Thymus (tissue), 14 donors: ENCODE measurements at places on chromosomes 3 and 15.

DNA sequence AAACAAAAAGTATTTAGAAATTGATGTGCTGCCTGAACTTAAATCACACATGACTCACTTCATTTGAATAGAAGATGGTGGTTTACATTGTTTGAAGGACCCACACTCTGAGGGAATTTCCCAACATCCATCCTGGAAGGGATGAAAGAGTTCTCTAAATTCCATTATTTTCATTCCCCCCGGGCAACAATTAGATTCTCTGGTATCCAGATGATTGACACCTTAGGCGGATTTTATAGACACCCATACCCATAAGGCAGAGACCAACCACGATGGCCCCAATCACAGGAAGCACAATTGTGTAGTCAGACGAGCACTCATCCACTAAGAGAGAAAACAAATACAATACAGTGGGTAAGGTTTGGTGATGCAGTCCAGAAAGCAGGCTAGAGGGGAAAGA, 24.6 kb upstream of the MCCC1 start:
- no peak for DNase-seq

DNA sequence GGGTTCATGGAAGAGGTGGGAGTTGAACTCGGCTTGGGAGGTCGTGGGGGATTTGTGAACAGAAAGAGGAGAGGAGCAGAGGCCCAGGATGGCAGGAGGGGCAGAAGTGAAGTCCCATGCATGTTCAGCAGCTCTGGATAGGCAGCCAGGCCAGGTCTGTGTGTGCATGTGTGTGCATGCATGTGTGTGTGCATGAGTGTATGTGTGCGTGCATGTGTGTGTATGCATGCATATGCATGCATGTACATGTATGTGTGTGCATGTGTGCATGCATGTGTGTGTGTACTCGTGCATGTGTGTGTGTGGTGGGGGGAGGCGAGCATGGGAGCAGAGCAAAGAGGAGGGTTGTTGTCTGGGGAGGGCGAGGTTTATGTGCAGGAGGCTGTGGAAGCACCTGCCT, 178.4 kb downstream of the RPLP1 start:
- DNase-seq: no peak

DNA sequence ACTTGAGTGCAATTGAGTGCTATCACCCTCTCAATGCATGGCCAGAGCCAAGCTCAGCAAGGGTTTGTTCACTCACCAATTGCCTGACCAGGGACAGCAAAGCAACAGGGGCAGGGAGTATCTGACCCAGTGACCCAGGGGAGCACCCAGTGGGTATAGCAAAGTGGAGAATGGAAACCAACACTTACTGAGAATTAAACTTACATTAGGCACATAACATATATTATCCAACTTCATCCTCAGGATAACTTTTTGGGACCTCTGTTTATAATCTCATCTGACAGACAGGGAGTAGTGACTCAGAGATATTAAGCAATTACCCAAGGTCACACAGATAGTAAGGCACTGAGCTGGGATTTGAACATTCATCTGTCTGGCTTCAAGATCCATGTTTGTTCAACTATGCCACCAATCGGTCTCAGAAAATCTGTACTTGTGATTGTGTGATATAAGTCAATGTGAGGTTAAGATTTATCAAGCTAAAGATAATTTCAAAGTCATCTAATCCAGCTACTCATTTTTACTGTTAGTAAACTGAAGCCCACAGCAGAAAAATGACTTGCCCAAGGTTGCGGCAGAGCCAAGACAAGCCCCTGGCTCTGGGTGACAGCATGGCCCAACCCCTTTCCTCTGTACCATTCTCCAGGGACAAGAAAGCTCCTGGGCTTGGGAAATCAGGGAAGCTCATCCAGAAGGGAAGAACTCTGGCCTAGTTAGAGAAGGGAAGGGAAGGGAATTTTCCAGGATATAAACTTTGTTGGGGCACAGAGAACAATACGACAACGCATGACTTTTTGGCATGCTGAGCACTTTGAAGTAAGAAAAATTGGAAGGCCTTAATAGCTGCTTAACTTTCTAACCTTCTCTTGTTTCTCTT, 138.0 kb upstream of the SMAD3 start:
- DNase-seq: no peak

DNA sequence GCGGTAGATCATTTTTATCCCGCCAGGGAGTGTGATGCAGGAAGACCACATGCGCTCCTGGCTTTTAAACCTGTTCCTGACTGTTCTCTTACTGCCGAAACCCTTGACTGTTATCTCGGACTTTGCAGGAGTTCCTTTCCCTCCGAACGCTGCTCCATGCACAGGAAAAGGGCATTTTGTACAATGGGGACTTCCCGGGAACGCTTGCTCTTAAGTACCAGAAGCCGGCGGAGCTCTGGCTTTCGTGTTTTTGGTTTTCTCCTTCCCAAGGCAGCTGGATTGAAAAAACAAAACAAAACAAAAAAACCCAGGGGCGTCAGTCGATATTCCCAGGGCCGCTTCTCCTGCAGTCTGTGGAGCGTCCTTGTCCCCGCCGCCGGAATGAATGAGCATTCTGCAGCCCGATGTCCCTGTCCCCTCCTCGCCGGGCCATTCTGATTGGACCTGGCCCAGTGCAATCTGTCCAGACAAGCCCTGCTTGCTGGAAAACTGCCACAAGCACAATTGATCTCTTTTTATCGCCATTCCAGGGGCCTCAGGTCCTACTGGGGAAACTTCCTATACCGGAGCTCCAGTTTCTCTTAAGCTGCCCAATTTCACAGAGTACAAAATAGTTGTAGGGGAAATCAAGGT, 44.8 kb downstream of the SLC6A1 start:
- DNase-seq: no peak

DNA sequence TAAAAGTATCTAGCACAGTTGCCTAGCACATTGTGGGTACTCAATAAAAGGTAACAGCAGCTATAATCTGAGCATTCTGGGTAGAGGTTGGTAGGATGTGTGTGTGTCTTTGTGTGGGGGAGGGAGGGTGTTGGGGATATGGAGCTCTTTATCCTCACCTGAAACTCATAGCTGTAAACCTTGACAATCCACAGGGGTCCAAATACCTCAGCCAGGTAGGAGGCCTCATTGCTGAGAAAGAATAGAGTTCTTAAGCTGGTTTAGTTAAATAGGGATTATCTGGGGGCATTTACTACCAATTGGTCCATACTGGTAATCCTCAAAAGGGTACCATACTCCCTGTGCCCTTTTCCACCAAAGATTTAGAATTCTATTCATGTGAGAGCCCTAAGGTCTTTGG, 3.9 kb downstream of the SERF2 start:
- no peak for DNase-seq

- no peak for DNase-seq
These were observed 48.1 kb downstream of the STARD5 start for GRCh38 chr15:81275711-81276392.

DNA sequence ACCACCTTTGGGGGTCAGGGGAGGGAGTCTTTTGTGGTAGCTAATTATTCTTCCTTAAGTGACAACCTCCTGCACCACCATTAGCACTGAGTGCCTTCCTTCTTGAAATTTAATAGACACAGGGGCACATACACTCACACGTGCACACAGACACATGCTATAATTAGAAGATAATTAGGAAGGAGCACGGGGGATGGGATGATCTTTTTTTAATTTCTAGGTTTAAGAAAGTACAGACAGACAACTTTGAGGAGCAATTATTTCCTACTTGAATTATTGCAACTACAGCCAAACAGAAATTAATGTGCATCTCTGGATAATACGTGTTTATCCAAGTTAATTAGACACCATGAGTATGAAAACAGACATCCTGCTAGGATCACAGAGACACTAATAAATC, 44.8 kb upstream of the GUCA1C start:
- DNase-seq: no peak

DNA sequence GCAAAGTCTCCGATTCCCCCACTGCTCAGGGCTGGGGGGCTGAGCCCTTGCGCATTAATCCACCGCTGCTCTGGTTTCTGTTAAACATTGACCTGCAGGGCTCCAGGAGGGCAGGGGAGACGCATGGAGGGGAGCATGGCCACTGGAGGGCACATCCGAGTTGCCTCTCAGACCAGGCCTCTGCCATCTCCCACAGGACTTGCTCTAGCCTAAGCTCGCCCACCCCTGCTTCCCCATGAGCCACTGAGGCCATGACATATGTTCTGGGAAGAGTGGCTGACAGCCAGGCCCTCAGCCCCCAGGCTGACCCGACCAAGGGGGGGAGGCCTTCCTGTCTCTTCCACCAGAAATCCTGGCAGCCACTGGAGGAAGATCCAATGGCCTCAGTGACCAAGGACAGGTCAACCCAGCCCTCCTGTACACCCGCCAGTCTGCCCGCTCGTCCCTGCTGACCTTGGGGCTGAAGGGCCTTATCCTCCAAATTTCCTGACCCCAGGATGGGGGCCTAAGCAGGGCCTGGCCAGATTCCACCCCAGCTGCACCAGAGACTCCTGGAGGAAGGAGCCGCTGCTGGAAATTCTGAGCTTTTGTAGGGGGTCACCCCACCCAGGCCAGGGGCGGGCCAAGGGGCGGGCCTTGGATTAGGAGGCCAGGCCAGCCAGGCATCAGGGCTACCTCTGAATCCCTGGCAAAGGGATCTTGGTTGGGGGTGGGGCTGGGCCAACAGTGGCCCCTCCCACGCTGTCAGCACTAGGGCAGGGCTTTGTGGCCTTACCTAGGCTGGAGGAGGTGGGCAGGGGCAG, at the start of gene HYAL1:
TSS of gene HYAL1 (minus strand) at position 562 of the 803 bp plus-strand sequence. CDS start 618 bp downstream, outside the sequence.
- DNase-seq: no peak

- DNase-seq: peak; percentile 55
These were observed 683 bp downstream of the UBE2Q2 start for GRCh38 chr15:75843678-75844581.

DNA sequence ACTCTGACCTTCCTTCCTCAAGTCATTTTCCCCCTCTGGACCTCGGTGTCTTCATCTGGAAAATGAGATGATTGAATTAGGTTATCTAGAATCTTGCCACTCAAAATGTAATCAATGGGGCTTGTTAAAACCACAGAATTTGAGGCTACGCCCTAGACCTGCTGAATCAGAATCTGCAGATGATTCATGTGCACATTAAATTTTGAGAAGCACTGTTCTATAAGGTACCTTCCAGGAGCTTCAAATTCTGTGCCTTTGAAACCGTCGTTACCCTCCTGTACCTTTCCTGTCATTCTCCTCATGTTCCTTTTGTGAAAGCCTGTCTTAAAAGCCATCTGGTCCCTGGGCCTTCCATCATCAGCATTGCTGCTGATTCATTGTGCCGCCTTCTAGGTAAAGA, 172.4 kb upstream of the TOPAZ1 start:
- no peak for DNase-seq

- DNase-seq: no peak
These were observed 636 bp upstream of the LRRC58 start for GRCh38 chr3:120349855-120350125.

- no peak for DNase-seq
These were observed 9.7 kb upstream of the CMTM7 start for GRCh38 chr3:32381922-32382321.

- DNase-seq: no peak
These were observed 2.1 kb upstream of the GABRA5 start for GRCh38 chr15:26864664-26865191.

- no peak for DNase-seq
These were observed 128.2 kb upstream of the HES1 start for GRCh38 chr3:194007592-194008337.

- DNase-seq: no peak
These were observed 577.6 kb upstream of the MDFIC2 start for GRCh38 chr3:70890020-70890394.

DNA sequence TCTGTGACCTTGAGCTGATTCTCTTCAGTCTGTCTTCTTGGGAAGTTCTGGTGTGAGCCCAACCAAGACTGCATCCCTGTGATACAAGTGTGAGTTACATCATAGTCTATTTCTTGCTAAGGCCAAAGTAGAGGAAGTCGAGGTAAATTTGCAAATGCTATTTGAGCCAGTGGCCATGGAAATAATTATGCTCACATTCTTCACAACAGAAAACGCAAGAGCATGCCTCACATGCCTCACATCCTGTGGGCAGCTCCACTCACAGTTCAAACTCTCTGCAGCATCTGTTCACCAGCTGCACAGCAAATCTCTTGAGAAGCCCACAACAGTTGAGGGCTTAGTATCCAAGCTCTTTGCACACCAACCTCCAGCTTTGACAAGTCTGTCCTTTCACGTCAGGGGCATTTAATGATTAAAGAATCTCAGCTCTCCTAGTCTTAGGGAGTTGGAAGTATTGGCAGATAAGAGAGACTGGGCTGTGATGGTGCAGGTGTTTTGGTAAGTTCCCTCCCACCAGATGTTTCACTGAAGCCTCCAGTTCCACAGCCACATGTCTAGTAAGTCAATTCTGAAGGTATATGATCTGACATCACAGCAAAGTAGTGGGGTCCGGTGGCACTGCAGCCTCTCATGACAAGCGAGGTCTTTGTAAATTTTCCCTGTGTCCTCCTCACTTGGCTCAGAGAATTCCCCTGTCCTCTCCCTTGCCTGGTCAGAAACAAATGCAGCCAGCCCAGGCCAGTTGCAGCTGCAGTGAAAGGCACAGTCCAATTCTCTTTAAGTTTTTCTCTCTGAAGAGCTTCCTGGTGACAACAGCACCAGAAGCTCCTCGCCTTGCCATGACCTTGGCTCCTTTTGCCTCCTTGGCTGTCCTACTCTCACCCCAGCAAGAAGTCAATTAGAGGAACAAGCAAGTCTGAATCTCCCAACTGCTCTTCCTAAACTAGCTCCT, 166.1 kb downstream of the SSR3 start:
- no peak for DNase-seq

- DNase-seq: peak; percentile 44
These were observed 3.1 kb downstream of the GP5 start for GRCh38 chr3:194395778-194396538.
